Upper lobe of right lung (tissue), 1 donor: ENCODE measurements at places on chromosomes 7 and 10. TPM values are rescaled to one million over a fixed set of nuclear protein-coding genes. Genes with fewer than 3 reads are reported as not detected.

PRSS37 gene
- total RNA-seq, result not detected

C10orf143 gene
- 3.4 TPM for total RNA-seq

FOXI2 gene
- total RNA-seq, result not detected

POLR1F gene
- total RNA-seq, result 11.5 TPM

TSPAN33 gene
- 6.2 TPM for total RNA-seq

BTAF1 gene
- total RNA-seq, result 28.6 TPM

NAT16 gene
- total RNA-seq, result not detected

H2BK1 gene
- not detected for total RNA-seq

ZWINT gene
- total RNA-seq, result 3.2 TPM

FBXL13 gene
- total RNA-seq, result 3.0 TPM

OR2A5 gene
- not detected for total RNA-seq

NKX1-2 gene
- not detected for total RNA-seq

CHST3 gene
- 15.6 TPM for total RNA-seq

EIF3B gene
- 107 TPM for total RNA-seq

GNAT3 gene
- total RNA-seq, result not detected

PRXL2A gene
- total RNA-seq, result 52.9 TPM

ASZ1 gene
- not detected for total RNA-seq

CFAP43 gene
- 0.75 TPM for total RNA-seq

KCP gene
- 1.3 TPM for total RNA-seq

ANKRD2 gene
- 0.98 TPM for total RNA-seq

FAM131B gene
- total RNA-seq, result 0.90 TPM

ANLN gene
- total RNA-seq, result 3.3 TPM

C7orf33 gene
- not detected for total RNA-seq

SFRP4 gene
- 6.7 TPM for total RNA-seq

NUDCD3 gene
- 91.0 TPM for total RNA-seq

ECHDC3 gene
- 39.4 TPM for total RNA-seq

POT1 gene
- total RNA-seq, result 15.7 TPM

SPDYE11 gene
- total RNA-seq, result not detected

SAMD9L gene
- total RNA-seq, result 46.5 TPM

PLXDC2 gene
- 129 TPM for total RNA-seq

ZNF800 gene
- total RNA-seq, result 34.9 TPM

OR6V1 gene
- not detected for total RNA-seq
